ENCODE measurements at places on chromosomes 1 and 21. TPM values are rescaled to one million over a fixed set of nuclear protein-coding genes. Genes with fewer than 3 reads are reported as not detected.

The CD164L2 gene
- total RNA-seq, result not detected

The COL6A2 gene
- 23.8 TPM for total RNA-seq

DNA sequence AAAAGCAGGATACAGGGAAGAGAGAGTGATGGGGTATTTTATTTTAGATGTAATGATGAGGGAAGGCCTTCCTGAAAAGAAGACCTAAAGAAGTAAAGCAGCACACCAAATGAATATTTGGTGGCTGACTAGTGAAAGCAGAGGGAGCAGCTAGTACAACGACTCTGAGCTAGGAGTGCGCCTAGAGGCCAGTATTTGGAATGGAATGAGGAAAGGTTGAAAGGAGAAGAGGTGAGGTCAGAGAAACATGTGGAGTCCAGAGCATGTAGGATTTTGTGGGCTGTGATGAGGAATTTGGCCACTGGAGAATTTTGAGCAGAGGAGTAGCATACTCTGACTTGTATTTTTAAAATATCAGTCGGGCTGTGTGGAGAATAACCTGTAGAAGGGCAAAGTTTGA lies 11.8 kb upstream of the RPL5 start:
- H3K4me1 ChIP-seq, result no peaks in the 10 kb centered on the region
- peaks cover 22% of the 10 kb centered on the region for H3K27me3 ChIP-seq
- no peak overlapping the region for H3K4me3 ChIP-seq
- no peak for DNase-seq
- H3K36me3 ChIP-seq, result no peaks in the 10 kb centered on the region

DNA sequence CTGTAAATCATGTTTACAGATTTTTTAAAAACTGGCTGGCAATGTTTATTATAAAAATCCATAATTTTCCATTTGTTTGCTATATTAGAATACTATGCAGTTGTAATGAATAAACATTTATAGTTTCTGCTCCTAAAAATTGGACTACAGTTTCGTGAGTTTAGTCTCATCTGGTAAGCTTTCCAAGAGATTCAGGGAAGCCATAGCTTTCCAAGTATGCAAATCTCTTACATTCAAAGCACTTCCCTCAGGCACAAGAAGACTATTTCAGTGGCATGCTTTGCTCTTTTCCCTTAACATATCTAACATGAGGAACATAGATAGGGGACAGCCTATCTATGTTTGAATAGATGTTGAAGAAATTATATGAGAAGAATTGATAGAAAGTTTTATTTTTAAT lies 77.2 kb downstream of the ADGRL2 start:
- DNase-seq, result no peak
- peaks cover 3% of the 10 kb centered on the region for H3K27me3 ChIP-seq
- H3K36me3 ChIP-seq, result no peaks in the 10 kb centered on the region
- H3K4me1 ChIP-seq, result no peaks in the 10 kb centered on the region
- no peak overlapping the region for H3K4me3 ChIP-seq
- H3K27ac ChIP-seq, result no peak overlapping the region

The BACH1 gene
- total RNA-seq, result 33.2 TPM

DNA sequence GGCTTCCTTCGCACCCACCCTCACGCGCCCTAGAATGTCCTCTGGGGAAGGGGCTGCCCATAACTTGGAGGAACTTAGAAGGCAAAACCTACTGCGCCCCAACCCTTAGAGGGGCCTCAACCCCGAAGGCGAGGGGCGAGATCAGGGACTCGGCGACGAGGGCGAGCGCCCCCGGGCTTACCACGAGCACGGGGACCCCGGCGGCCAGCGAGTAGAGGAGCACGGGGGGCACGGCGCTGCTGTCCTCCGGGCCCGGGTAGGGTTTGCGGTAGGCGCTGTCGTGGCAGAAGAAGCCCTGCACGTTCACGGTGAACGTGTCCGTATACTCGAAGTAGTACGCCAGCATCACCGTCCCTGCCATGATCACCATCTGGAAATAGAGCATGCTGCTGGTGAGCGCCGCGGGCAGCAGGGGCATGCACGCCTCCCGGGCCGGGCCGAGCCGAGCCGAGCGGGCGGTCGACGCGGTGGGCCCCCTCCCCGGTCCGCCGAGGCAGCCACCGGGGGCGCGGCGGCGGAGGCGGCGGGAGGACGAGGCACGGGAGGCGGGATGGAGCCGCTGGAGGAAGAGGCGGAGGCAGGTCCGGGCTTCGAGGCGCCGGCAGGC lies 304 bp downstream of the PLPPR5 start:
- DNase-seq, result peak; percentile 50
- peaks cover 3% of the 10 kb centered on the region for H3K4me1 ChIP-seq

- peaks cover 30% of the 10 kb centered on the region for H3K4me1 ChIP-seq
- H3K27me3 ChIP-seq, result peaks cover 68% of the 10 kb centered on the region
- no peak for DNase-seq
- no peak overlapping the region for H3K27ac ChIP-seq
These were observed 4.6 kb upstream of the FOXD3 start for GRCh38 chr1:63317817-63318152.

DNA sequence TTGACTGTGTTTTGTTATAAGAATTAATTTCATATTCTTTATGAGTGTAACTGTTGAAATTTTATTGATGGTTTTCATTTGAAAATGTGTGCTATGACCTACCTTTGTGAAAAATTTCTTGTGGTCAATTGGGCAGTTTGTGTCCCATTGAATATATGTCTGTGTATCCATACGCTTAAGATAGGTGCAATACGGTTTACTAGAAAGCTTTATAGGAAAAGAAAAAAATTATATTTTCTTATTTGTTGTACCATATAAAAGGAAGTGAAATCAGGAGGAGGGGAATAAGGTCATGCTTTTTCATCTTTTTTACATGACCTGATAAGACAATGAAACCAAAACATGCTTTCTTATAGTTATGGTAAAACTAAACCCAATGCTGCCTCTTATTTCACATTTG lies 807.7 kb downstream of the USP25 start:
- H3K27me3 ChIP-seq, result no peaks in the 10 kb centered on the region
- H3K4me3 ChIP-seq, result no peak overlapping the region
- H3K4me1 ChIP-seq, result no peaks in the 10 kb centered on the region
- no peak for DNase-seq
- no peaks in the 10 kb centered on the region for H3K36me3 ChIP-seq

The COL6A1 gene
- 3.8 TPM for total RNA-seq

The AGPAT3 gene
- total RNA-seq, result 76.3 TPM

- DNase-seq, result no peak
- H3K4me3 ChIP-seq, result no peak overlapping the region
- no peak overlapping the region for H3K27ac ChIP-seq
- peaks cover 9% of the 10 kb centered on the region for H3K27me3 ChIP-seq
- no peaks in the 10 kb centered on the region for H3K36me3 ChIP-seq
- H3K4me1 ChIP-seq, result no peaks in the 10 kb centered on the region
These were observed 83.0 kb downstream of the FCRL5 start for GRCh38 chr1:157469300-157469699.

All from activated naive CD8-positive, alpha-beta T cell treated with anti-CD3 and anti-CD28 coated beads, Interleukin-2, amount 10 ng/mL, durations not matched to agents 7 days and 5 days (primary cell).